ENCODE measurements at places on chromosomes 5 and 9.
A peak's percentile ranks its signal among the peaks of the same experiment; 100 is the strongest.

- no peak overlapping the region for H3K27ac ChIP-seq
- DNase-seq = no peak
- H3K27me3 ChIP-seq = peaks cover 23% of the 10 kb centered on the region
- no peaks in the 10 kb centered on the region for H3K4me1 ChIP-seq
Observed at GRCh38 chr5:179231309-179231708, 114.0 kb downstream of the ADAMTS2 start.

GRCh38 chr5:94309141-94309540, 309.3 kb downstream of the KIAA0825 start:
- no peaks in the 10 kb centered on the region for H3K27me3 ChIP-seq
- no peaks in the 10 kb centered on the region for H3K36me3 ChIP-seq
- DNase-seq = no peak
- H3K27ac ChIP-seq = no peak overlapping the region

DNA sequence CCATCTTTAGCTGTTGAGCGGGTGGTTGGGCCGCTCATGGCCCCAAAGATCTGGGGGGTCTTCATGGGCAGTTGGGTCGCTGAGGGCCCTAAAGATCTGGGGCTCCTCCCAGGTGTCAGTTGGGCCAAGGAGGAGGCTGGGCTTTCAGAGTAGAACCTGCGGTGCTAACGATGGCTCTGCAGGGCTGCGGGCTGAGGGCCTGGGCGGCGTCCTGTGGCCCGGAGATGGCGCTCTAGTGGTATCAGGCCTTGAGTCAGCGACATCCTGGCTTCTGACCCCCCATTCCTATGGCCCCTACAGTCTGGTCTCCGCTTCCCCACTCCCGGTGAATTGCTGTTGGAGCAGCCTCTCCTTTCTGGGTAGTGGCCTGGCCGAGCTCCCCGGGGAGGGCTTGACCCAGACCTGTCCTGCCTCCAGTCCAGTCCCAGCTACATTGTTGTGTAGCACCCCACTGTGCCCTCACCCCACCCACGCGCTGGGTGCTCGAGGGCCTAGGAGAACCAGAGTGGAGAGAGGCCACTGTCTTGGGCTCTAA, 640 bp downstream of the C5orf58 start:
- no peak for DNase-seq
- H3K4me1 ChIP-seq = no peaks in the 10 kb centered on the region
- no peak overlapping the region for H3K4me3 ChIP-seq
- no peaks in the 10 kb centered on the region for H3K36me3 ChIP-seq

GRCh38 chr9:6631207-6631512, 14.4 kb downstream of the GLDC start:
- no peaks in the 10 kb centered on the region for H3K27me3 ChIP-seq
- no peak overlapping the region for H3K4me3 ChIP-seq
- DNase-seq = no peak
- peaks cover 11% of the 10 kb centered on the region for H3K4me1 ChIP-seq

DNA sequence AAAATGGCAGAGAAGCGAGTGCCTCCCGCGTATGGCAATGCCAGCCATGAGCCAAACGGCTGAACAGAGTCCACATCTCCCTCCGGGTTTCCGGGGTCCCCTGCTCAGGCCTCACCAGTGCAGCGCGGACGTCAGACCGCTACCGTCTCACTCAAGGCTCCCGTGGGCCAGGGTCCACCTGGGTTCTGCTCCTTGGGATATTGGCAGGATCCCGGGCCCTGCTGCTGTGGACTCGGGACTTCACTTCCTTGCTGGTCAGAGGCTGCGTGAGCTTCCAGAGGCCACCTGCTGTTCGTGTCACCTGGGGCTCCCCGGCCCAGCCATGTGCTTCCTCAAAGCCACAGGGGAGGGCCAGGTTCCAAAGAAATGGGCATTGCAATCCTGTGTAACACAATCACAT, 38.4 kb upstream of the CLPTM1L start:
- no peak overlapping the region for H3K27ac ChIP-seq
- H3K27me3 ChIP-seq = no peaks in the 10 kb centered on the region
- H3K4me3 ChIP-seq = no peak overlapping the region
- no peaks in the 10 kb centered on the region for H3K36me3 ChIP-seq
- peaks cover 7% of the 10 kb centered on the region for H3K4me1 ChIP-seq

DNA sequence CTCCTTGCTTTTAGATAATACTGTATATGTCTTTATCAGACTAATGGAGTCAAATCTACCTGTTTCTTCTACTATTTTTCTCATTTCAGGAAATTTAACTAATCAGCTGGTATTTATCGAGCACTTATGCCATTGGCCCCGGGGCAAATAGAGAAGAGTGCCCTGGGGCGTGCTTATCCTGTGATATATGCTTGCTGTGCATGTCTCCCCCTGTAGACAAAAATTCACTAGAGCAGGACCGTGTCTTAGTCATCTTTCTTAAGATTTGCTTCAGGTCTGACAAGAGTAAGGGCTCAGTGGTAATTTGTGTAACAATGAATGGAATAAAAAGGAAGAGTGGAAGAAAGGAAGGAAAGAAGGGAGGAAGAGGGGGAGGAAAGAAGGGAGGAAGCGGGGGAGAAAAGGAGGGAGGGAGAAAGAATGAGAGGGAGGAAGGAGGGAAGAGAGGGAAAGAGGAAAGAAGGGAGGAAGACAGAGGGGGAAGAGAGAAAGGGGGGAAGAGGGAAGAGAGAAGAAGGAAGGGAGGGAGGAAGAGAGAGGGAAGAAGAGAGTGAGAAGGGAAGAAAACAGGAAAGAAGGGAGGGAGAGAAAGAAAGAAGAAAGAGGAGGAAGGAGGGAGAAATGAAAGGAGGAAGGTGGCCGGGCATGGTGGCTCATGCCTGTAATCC, 295.7 kb upstream of the PANK3 start:
- H3K36me3 ChIP-seq = no peaks in the 10 kb centered on the region
- no peak overlapping the region for H3K4me3 ChIP-seq
- H3K27me3 ChIP-seq = peaks cover 15% of the 10 kb centered on the region
- no peaks in the 10 kb centered on the region for H3K4me1 ChIP-seq
- DNase-seq = no peak

DNA sequence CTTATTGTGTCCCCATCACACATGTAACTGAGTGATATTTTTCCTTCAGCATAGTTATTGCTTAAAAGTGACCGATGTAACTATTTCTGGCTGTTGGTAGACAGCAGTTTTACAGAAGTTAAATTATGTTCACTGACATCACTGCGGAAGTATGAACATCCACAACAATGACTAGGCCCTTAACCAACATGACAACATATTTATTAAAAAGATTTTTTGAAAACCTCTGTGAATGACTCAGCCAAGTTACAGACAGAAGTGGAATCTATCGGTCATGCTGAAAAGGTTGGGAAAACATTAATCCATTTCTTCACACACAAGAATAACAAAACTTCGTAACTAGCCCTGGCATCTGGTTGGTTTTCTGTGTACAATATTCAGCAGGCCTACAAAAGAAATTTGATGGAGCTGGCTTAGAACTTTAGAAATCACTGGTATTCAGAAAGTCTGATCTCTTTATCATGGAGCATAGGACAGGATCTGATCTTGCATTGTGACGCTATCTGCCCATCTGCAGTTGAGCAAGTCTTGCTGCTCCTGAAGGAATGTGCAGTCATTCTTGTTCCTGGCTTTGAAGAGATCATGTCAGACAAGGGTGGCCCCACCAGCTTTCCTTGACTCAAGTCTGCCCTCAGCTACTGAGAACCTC, 6.5 kb downstream of the GLIS3 start:
- H3K4me1 ChIP-seq = no peaks in the 10 kb centered on the region
- H3K27ac ChIP-seq = no peak overlapping the region
- peaks cover 13% of the 10 kb centered on the region for H3K27me3 ChIP-seq
- H3K4me3 ChIP-seq = no peak overlapping the region
- DNase-seq = no peak
- no peaks in the 10 kb centered on the region for H3K36me3 ChIP-seq

DNA sequence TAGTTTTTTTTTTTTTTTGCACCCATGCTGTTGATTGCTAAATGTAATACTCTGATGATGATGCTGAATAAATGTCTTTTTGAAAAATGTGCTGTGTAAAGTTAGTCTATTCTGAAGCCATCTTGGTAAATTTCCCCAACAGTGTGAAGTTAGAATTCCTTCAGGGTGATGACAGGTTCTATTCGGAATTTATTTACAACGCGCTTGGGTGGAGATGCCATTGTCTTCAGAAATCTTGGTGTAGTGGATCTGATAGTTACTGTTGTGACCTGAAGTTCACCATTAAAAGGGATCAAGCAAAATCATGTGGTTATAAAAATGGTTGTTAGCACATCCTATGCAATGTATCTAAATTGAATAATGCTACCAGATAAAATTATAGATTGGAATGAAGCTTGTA, 36.3 kb upstream of the DMRT1 start:
- H3K27me3 ChIP-seq = no peaks in the 10 kb centered on the region
- no peak overlapping the region for H3K27ac ChIP-seq
- no peak for DNase-seq
- H3K4me3 ChIP-seq = no peak overlapping the region

- H3K4me1 ChIP-seq = no peaks in the 10 kb centered on the region
- H3K27ac ChIP-seq = no peak overlapping the region
- no peaks in the 10 kb centered on the region for H3K36me3 ChIP-seq
- DNase-seq = no peak
- no peak overlapping the region for H3K4me3 ChIP-seq
- no peaks in the 10 kb centered on the region for H3K27me3 ChIP-seq
Observed at GRCh38 chr9:28648723-28649122, 1075.4 kb upstream of the C9orf72 start.

DNA sequence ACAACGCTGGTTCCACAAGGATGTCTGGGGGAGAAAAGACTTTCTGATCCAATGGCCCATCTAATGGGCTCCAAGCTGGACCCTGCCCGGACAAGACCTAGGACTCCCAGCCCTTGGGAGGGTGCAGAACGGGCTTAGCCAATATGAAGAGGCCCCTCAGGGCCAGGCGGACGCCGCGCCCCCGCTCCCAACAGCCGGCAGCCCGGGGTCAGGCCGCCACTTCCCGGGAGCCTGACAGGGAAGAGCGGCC, 493 bp downstream of the P4HA2 start:
- H3K36me3 ChIP-seq = no peaks in the 10 kb centered on the region
- H3K27me3 ChIP-seq = peaks cover 32% of the 10 kb centered on the region
- H3K4me3 ChIP-seq = peak overlapping the region; percentile 52
- H3K27ac ChIP-seq = no peak overlapping the region
- no peak for DNase-seq

GRCh38 chr9:79185866-79186265, 385.9 kb upstream of the TLE4 start:
- no peaks in the 10 kb centered on the region for H3K27me3 ChIP-seq
- no peaks in the 10 kb centered on the region for H3K36me3 ChIP-seq
- DNase-seq = no peak
- no peak overlapping the region for H3K27ac ChIP-seq
- no peaks in the 10 kb centered on the region for H3K4me1 ChIP-seq

- H3K4me3 ChIP-seq = no peak overlapping the region
- peaks cover 68% of the 10 kb centered on the region for H3K36me3 ChIP-seq
- no peaks in the 10 kb centered on the region for H3K27me3 ChIP-seq
Observed at GRCh38 chr9:97604901-97605645, 28.1 kb downstream of the TSTD2 start.

GRCh38 chr5:82301190-82301589, 23.0 kb upstream of the RPS23 start:
- no peak for DNase-seq
- no peaks in the 10 kb centered on the region for H3K36me3 ChIP-seq
- H3K4me3 ChIP-seq = no peak overlapping the region

DNA sequence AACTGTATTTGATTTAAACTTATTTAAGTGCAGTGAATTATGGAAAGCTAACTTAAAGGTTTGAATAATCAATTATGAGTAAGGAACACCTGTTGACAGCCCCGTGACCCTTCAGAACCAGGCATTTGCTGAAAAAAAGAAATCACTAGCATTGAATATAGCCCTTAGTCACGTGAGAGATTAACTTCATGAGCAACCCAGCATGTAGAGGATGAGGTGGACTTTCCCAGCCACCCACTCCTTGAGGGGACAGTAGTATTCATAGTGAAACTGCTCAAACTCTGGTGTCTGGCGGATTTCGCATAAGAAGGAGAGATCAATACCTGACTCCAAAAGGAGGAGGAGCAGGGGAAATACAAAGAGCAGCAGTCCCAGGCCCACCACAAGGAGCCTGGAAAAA, 184.8 kb upstream of the RASEF start:
- no peak overlapping the region for H3K27ac ChIP-seq
- H3K27me3 ChIP-seq = no peaks in the 10 kb centered on the region
- no peaks in the 10 kb centered on the region for H3K36me3 ChIP-seq
- no peak overlapping the region for H3K4me3 ChIP-seq
- H3K4me1 ChIP-seq = no peaks in the 10 kb centered on the region
- no peak for DNase-seq

DNA sequence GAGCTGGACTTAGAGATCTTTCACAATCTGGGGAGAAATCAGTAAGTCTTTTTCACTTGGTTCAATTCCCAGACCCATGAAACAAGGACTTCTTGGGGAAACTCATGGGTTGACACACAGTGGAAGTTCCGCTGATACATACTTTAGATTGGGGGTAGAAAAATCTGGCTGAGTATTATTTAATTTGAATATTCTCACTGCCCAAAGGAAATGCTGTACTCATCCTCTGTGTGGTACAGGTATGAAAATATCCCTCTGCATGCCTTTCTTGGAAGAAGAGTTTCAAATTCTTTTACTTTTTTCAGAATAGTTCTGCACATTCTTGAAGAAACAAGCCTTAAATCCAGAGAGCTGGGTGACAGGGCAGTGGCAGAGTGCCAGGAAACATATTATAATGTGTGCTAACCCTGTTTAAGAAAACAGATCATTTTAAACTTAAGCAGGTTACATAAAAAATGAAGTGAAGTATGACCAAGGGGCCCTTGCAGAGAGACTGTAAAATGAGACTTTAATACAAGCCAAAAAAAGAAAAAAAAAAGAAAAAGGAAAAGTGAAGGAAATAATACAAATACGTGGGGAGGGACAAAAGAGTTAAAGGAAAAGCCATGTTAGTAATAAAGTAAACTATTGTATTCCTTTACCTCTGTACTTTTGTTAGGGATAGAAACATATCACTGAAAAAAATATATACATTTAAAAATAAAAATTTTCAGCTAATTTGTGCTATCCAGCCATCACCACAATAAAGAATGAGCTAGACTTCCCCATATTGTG, 173.4 kb upstream of the NR3C1 start:
- no peak overlapping the region for H3K27ac ChIP-seq
- peaks cover 4% of the 10 kb centered on the region for H3K27me3 ChIP-seq
- no peaks in the 10 kb centered on the region for H3K4me1 ChIP-seq
- DNase-seq = no peak
- H3K36me3 ChIP-seq = no peaks in the 10 kb centered on the region

DNA sequence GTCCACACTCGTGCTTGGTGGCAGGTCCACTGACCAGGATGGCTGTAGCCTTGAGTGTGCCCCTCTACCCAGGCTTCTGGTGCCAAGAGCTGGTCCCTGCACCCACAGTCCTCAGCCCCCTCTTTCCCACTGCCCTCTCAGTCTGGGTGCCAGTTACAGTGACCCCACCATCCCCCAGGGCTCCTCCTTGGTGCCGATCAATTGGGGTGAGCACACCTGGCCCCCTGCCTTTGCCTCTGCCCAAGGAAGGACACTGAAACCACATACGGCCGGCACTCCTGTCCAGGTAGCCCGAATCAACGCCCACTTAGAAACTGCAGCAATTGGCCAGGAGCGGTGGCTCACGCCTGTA, 18.5 kb upstream of the QRFP start:
- DNase-seq = no peak
- H3K27ac ChIP-seq = no peak overlapping the region
- H3K36me3 ChIP-seq = no peaks in the 10 kb centered on the region
- H3K4me1 ChIP-seq = no peaks in the 10 kb centered on the region
- H3K27me3 ChIP-seq = no peaks in the 10 kb centered on the region
